ENCODE measurements at places on chromosomes 1 and 21.

- no peak for DNase-seq
Observed at GRCh38 chr1:209870151-209870831, 42.5 kb downstream of the UTP25 start.

DNA sequence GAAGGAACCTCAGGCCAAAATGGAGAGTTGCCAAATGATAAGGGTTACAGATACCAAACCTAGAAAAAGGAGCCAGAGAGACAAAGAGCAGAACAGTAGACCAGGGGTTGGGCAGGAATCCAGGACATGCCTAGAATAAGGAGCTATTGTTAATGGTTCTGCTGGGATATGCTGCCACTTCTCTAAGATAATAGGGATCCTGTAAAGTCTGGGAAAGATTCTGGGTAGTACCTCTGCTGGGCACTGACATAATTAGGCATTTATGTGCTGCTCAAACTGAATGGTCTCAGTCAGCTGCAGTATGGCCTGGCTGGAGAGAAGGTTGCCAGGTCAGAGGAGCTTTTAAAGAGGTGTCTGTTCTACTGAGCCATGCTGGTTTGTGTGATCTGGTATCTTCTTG lies 19.9 kb upstream of the NRIP1 start:
- no peak for DNase-seq

DNA sequence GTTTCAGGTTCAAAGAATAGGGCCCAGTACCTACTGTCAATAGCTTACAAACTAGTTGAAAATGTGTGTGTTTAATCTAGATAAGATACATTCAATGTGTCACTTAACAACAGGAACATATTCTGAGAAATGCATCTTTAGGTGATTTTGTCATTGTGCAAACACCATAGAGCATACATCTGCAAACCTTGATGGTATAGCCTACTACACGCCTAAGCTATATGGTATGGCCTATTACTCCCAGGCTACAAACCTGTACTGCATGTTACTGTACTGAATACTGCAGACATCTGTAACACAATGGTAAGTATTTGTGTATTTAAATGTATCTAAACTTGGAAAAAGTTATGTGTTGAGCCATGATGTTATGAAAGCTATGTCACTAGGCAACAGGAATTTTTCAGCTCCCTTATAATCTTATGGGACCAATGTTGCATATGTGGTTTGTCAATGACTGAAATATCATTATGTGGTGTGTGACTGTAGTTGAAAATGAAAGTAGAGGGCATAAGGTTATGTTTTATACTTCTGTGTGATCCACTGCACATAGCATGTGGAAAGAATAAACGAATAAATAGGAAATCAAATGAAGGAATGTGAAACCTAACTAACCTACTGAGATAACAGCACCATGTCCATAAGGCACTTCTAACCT lies 129.0 kb upstream of the CAMK1G start:
- no peak for DNase-seq

GRCh38 chr1:27525296-27526272 lies 35.6 kb upstream of the WASF2 start:
- DNase-seq = no peak

DNA sequence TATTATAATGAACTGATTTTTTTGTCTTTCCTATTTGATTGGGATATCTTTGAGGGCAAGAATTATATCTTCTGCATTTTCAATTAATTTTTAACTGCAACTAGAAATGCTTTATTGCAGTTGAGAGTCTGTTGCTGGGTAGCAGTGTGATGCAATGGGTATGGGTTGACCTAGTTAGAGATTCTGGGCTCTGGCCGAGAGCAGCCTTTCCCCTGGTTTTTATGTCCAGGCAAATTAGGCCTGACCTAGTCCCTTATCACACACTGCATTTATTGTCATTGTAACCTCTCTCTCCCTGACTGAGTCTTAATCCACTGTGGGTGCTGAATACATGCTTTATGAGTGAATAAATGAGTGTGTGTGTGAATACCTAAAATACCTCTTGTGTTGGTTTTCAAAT lies 206.4 kb upstream of the PTGFR start:
- DNase-seq = no peak

DNA sequence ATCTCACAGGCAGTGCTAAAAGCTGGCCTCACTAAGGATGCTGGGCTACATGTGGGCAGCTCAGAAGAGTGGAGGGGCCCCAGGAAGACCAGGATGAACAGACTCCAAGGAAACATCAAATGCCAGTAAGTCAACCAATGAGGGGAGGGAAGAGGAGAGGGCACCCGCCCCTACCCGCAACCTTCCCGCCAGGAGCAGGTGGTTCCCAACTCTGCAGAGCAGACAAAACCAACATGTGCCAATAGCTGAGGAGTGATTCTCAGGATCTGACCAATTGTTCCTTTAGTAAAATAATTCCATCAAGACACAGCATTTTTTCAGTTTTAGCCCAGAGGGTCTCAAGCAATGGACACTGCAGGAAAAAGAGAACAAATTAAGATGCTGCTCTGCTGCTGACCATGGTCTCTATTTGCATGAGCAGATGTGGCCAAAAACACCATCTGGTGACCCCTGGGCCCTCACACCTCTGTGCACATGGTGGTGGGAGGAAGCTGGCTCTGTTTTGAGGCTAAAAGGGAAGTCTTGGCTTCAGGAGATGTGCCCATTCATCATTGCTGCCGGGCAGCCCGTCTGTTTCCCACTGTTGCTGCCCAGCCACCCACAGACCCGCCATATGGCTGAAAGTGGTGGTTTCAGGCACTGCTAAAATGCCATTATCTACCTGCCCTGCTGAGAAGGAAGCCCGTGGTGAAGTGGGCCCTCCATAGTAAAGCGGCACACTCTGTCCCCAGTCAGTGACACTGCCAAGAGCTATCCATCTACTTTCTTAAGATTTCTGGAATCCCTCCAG lies 231.8 kb downstream of the KCNH1 start:
- DNase-seq = no peak

GRCh38 chr1:111176678-111177077 lies 23.8 kb downstream of the DENND2D start:
- DNase-seq = no peak

GRCh38 chr1:200905411-200906052 lies 10.8 kb downstream of the INAVA start:
- peak; percentile 68 for DNase-seq

DNA sequence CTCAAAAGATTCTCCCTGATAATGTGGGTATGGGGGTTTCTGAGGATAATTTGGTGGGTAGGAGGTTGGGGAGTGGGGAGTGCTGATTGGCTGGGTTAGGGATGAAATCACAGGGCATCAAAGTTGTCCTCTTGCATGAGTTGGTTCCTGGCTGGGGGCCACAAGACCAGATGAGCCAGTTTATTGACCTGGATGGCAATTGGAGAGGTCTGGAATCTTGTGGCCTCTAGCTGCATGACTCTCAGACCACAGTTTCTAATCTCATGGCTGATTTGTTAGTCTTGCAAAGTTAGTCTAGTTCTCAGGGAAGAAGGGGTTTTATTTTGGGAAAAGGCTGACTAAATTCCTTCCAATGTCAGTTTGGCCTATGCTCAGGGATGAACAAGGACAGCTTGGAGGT lies 3.3 kb upstream of the GBP1 start:
- no peak for DNase-seq

DNA sequence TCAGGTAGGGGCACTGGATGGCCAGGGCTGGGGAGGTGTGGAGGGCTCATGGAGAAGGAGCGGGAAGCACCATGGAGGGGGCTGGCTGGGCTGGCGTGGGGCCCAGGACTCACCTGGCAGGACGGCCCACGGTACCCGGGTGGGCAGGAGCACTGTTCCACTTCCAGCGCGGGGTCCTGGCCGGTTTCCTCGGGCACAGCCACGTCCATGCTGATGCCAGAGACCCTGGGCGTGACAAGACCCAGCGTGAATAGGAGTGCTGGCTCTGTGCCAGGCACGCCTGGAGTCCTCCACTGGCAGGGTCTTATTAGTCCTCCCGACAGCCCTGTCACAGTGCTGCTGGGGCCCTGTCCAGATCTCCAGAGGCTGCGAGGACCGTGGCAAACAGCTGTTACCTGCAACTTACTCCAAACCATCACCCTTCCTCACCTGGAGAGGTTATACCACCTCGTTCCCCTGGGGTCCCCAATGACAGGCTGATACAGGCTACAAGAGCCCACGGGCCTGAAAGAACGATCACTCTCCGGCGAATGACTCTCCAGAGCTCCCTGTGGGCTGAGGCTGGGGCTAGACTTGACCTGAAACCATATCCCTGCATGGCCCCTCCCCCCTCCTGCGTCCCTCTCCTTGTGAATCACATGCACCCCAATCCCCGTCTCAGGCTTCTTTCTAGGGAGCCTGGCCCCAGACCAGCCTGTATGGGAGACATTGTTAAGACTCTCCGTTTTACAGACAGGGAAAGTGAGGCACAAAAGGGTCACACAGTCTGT lies 62.1 kb downstream of the HSPG2 start:
- no peak for DNase-seq

GRCh38 chr1:241762713-241763339 lies 85.2 kb upstream of the EXO1 start:
- no peak for DNase-seq

GRCh38 chr1:40929155-40929554 lies 50.3 kb upstream of the CTPS1 start:
- no peak for DNase-seq

GRCh38 chr1:192550922-192551534 lies 24.5 kb upstream of the RGS1 start:
- DNase-seq = peak; percentile 48
